ENCODE measurements at places on chromosomes 2 and 18.

DNA sequence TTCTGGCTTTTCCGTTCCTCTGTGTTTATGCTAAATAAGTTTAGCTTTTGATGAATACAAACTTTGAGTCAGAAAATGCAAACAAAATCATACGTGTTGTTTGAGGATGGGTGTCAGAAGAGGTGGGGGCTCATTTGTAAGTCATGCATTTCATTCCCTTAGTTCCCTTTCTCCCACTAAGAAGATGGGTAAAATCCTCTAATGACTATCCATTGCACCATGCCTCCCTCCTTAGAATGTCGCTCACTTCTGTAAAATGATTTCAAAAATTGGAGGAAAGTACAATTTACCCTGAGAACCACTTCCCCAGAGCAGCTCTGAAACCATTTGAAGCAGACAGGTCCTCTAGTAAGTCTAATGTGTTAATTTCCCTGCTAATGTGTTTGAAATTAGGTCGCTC is 629.6 kb upstream of the VRK2 start:
- no peak for DNase-seq

- peak; percentile 35 for DNase-seq
Observed at GRCh38 chr2:120389036-120389391, 43.1 kb downstream of the INHBB start.

DNA sequence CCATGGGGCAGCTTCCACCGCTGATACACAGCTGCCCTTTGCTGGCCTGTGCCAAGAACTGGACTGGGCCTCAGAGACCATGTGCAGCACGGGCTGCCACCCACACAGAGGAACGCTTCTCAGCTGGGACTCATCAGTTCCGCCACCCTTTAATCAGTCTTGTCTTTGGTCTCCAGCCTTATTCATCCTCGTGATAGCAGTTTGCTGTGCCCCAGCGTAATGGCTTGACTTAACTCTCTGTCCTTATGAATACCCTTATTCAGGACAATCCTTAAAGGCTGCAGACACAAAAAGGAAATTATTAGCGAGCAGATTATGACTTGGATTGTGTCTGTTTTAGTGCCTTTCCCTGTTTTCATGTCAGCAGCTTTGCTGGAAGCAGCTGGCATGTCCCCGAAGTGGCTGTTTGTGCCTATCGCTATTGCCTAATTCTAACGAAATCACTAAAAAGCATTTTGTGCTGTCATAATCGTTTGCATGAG is 108.9 kb upstream of the DAPL1 start:
- no peak for DNase-seq

DNA sequence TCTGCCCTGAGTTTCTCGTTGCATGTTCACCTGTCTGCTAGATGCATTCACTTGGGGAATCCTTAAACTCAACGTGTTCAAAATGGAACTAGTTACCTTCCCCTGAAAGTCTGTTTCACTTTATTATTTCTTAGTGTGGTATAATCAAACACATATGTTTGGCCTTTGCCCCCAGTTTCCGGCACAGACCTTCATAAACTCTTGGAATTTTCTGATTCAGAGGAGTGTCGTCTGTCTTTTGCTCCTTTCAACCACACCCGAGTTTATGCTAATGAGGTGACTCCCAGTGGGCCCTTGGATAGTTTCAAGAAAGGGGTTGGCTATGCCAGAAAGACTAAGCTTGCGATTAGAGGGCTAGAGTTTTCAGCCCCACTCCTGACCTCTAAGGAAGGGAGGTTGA is 198.9 kb downstream of the CDCA7 start:
- DNase-seq = no peak

DNA sequence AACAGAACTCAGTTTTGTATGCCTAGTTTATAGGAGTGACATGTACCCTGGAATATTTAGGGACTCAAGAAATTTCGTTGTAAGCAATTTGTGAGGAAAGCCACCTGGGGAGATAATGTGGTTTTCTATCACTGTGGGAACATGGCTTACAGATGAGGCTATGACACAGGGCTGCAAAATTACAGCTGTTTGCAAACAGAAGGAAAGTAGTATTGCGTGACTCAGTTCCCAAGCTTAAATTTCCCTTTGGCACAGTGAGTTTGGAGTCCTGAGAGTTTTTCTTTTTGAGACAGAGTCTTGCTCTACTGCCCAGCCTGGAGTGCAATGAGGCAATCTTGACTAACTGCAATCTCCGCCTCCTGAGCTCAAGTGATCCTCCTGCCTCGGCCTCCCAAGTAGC is 149.8 kb downstream of the MYO5B start:
- DNase-seq = no peak

- DNase-seq = no peak
Observed at GRCh38 chr2:11576398-11576797, 42.6 kb downstream of the GREB1 start.

GRCh38 chr2:50729306-50730049 is 302.5 kb downstream of the NRXN1 start:
- DNase-seq = no peak

DNA sequence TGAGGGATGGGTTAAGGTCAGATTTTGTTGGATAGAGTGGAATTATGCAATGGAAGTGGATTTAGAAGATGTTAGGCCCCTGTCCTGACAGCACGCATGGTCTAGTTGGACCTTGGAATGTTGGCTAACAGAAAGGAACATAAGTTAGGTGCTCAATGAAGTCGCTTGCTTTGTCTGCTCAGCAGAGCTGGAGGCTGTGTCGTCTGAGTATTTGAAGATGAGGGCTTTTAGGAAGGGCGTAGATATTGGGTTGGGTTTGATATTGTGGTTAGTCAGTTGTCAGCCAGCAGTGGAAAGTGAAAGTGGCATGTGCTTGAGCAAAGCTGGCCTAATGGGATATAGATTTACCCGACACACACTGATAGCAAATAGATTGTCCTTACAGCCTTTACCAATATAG is 239.3 kb downstream of the PRKCE start:
- no peak for DNase-seq

DNA sequence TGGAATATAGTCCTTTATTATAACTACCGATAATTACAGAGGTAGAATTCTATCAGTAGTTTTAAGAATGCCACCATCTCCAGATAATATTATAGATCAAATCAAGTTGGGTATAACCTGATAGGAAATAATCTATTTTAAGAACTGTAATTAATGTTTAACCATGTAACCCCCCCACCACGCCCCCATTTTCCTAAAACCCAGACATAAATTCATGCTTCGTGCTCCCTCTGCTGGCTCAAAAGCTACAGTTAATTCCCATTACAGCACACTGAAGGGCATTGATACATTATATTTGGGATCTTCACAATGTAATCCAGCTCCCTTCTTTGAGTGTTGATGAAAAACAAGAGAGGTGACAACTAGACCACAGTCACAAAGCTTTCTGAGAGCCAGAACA is 228.0 kb upstream of the SMAD7 start:
- DNase-seq = no peak

DNA sequence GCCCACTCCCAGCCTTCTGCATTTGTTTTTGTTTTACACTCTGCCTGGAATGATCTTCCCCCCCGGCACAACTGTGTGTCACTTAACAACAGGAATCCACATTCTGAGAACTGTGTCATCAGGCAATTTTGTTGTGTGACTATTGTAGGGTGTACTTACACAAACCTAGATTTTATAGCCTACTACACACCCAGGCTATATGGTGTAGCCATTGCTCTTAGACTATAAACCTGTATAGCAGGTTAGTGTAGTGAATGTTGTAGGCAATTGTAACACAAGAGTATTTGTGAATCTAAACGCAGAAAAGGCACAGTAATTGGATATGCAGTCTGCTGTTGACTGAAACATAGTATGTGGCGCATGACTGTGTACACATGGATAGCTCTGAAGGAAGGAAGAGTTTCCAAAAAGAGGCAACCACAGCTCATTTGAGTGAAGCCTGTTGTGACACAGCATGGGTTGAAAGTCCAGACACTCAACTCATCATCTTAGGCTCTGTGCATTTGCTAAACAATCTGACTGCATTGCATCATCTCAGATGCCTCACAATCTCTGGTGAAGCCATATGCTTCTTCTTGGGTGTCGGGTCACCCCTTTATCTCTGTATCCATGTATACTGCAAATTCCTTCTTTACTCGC is 506.6 kb upstream of the SPHKAP start:
- no peak for DNase-seq

GRCh38 chr2:217852555-217853211 is 150.1 kb downstream of the TNS1 start:
- no peak for DNase-seq

GRCh38 chr2:153986488-153987229 is 114.9 kb downstream of the GALNT13 start:
- no peak for DNase-seq

GRCh38 chr2:178280244-178280852 is 86.0 kb downstream of the OSBPL6 start:
- DNase-seq = no peak

- DNase-seq = no peak
Observed at GRCh38 chr2:159091381-159091780, 122.9 kb downstream of the TANC1 start.

- no peak for DNase-seq
Observed at GRCh38 chr2:11748861-11749645, 2.6 kb downstream of the LPIN1 start.

GRCh38 chr2:30470426-30470825 is 23.4 kb downstream of the LCLAT1 start:
- no peak for DNase-seq

GRCh38 chr18:31657823-31658669 is 26.3 kb downstream of the B4GALT6 start:
- DNase-seq = peak; percentile 62

DNA sequence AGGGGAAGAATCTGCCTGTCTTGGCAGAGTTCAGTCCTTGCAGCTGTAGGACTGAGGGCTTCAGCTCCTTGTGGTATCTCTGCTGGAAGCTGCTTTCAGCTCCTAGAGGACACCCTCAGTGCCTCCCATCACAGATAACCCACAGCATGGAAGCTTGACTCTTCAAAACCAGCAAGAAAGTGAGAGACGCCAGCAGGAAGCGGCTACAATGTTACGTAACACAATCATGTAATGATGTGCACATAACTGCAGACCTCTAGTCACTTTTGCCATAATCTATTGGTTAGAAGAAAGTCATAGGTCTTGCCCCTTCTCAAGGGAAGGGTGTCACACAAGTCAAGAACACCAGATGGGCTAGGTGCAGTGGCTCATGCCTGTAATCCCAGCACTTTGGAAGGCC is 69.1 kb upstream of the AFF3 start:
- DNase-seq = no peak

GRCh38 chr2:47025969-47026610 is 110.5 kb upstream of the MCFD2 start:
- DNase-seq = no peak

- DNase-seq = no peak
Observed at GRCh38 chr2:9215680-9216079, 9.1 kb downstream of the ASAP2 start.

- no peak for DNase-seq
Observed at GRCh38 chr18:36326771-36327170, 29.3 kb downstream of the FHOD3 start.

GRCh38 chr2:138949517-138949916 is 169.3 kb upstream of the NXPH2 start:
- no peak for DNase-seq

GRCh38 chr2:50466685-50467084 is 565.2 kb downstream of the NRXN1 start:
- DNase-seq = no peak

DNA sequence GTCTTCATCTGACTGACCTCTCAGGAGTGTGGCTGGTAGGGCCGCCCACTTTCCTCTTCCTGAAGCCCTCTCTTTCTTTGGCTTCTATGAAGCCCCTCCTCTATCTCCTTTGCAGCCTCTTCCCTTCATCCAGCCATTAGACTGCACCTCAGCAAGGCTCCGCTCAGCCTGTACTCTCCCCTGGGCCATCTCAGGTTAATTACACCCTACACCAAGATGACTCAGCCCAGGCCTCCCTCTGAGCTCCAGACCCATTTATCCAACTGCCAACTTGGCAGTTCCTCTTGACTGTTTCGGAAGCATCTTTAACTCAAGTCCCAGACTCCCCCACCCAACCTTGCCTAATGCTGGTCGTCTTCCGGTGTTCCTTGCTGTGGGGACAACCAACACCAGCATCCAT is 5.8 kb upstream of the WNT6 start:
- DNase-seq = peak; percentile 48

DNA sequence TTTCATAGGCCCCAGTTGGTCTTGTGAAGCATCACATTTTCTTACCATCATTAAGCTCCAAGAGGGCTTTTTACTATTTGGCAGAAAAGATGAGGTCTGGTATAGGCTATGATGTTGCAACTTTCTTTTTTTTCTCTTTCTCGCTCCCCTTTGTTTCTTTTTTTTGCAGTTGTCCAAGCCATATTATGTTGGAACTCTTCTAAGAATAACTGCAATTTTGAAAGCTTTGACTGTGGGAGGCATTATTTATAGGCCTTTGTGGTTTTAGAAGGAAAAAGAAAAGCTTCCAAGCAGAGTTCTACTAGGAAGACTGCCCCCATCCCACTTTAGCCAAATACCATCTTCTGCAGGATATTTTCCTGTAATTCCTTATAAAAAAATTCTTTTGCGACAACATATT is 571.6 kb downstream of the ARHGAP15 start:
- no peak for DNase-seq

DNA sequence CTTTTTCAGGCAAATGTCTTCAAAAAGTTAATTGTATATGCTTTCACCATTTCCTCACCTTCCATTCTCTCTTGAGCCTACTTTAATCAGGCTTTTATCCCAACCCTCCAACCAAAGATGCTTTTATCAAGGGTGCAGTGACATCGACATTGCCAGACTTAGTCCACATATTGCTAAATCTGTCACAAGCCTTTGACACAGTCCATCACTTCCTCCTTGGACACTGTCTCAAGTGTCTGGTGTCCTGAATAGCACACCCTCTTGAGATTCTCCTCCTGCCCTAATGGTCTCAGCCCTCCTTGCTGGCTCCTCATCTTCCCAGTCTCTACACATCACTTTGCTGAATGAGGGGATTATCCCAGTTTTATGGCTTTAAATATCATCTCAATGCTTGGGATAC is 147.5 kb upstream of the SLC39A10 start:
- DNase-seq = no peak

GRCh38 chr18:68679528-68679927 is 35.4 kb downstream of the TMX3 start:
- no peak for DNase-seq

DNA sequence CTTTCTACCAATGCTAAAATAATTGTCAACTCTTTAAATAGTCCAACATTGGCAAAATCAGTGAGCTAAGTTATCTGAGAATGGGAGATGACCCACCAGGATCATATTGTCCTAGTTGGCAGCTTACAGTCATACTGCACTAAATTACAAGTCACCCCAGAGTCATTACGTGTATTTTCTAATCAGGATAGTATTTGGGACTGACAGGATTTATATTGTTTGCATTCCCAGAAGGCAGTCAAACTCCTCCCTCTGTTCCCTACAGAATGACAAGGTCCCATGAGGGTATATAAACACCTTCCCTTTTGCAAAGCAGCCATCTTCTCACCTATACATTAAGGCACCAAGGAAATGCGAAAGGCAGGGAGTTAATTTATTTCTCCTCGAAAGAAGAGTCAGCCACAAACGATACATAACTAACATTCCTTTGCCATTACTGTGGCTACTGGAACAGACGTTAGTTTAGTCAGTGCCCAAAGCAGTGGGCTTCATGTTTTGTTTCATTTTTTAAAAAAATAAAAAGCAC is 125.3 kb downstream of the ANTXR1 start:
- DNase-seq = no peak

- no peak for DNase-seq
Observed at GRCh38 chr18:69494841-69495240, 94.2 kb downstream of the DOK6 start.

GRCh38 chr2:222745836-222746559 is 74.5 kb downstream of the MOGAT1 start:
- DNase-seq = no peak
